ENCODE measurements at places on chromosomes 13 and 19.

GRCh38 chr19:32023564-32023832, 321.9 kb upstream of the ZNF507 start:
- DNase-seq: no peak

DNA sequence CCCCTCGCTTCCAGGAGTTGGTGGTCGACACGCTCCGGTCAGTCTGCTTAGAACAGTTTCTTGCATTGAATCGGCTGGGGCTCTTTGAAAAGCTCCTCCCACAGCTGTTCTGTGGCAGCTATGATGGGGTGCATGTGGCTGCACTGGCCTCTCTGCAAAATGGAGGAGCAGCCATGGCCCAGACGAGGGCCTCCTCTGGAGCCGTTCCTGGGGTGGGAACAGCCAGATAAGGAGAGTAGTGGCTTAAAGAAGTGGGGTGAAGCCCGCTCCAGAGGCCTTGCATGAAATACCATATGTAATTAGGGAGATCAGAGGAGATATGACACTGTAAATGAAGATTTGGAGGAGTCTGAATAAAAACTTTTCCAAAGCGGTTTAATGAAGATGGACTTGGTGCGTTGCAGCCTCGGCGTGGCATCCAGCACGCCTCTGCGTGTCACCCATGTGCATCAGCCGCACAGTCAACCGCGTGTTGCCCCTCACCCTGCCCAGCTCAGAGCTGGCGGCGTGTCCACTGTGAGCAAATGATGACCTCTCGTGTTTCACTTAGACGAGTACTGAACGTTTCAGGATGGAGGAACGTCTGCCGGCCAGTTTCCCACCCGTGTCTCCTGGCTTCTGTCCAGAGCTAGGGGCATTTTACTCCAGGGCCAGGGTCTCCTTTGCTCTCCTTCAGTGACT, 199.2 kb downstream of the TEX29 start:
- no peak for DNase-seq

DNA sequence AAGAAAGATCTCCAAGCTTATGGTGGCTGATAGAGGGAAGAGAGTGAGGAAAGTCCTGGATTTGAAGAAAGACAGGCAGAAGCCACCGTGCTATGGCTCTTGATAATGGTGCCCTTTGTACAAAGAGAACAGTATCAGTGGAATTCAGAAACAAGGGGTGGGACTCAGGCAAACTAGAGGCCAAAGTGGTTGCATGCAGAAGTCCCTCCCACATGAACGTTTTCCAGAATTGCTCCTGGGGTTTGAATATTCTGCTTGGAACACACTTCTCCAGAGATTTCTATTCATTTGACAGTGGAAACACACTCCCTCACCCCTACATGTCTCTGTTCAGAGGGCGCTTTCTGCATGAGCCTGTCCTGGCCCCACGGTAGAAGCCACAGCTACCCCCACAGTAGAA, 10.1 kb upstream of the MBNL2 start:
- DNase-seq: no peak

- no peak for DNase-seq
These were observed 1.6 kb upstream of the EGLN2 start for GRCh38 chr19:40797166-40797962.

DNA sequence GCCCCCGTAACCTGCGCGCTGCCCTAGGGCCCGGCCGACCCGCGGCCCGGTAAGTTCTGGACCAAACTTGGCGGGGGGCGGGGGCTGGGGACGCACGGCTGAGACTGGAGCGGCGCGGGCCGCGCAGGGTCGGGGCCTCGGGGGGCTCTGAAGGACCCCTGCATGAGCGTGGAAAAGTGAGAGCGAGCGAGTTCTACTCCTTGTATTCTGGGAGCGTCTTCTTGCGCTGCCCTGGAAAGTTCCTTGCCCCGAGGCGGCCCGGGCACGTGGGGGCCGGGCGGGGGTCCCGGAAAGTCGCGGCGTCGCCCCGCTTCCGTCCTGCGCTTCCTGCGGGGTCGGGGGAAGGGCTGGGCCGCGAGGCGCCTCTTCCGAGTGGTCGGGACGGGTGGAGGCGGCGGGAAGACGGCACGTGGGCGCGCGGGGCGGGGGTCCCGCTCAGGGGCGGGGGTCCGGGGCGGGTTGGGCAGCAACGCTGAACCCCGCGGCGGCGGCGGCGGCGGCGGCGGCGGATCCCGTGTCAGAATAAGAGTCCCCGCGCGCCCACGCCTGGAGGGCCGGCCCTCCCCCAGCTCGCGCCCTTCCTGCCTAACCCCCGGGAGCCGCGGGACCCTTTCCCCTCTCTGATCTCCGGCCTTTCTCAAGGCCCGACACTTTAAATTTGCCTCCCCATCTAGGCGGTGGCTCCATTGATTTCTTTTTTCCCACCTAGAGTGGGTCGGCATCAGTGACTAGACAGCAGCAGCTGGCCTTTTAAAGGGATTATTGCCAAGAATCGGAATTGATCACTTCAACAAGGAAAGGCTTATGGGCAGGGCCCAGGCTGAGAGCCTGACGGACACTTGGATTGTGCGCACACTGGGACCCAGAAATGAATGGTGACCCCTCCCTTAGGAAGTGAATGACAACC, 749 bp downstream of the GATAD2A start:
- DNase-seq: peak; percentile 60

DNA sequence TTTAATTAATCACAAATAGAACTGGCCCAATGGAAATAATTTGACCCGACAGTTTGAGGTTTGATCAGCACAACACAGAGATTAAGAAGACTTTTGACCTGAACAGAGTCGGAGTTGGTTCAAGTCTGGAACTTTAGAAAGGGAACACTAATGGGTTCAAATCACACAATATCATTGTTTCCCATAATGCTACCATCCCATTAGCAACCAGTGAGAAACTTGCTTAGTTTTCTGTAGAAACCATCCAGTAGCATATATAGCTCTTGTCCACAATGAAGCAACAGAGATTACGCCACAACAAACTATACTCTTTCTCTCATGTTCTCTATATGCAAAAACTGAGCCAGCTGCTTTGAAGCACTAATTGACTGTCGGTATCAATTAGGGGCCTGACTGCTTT, 376.9 kb upstream of the SPRY2 start:
- DNase-seq: no peak

DNA sequence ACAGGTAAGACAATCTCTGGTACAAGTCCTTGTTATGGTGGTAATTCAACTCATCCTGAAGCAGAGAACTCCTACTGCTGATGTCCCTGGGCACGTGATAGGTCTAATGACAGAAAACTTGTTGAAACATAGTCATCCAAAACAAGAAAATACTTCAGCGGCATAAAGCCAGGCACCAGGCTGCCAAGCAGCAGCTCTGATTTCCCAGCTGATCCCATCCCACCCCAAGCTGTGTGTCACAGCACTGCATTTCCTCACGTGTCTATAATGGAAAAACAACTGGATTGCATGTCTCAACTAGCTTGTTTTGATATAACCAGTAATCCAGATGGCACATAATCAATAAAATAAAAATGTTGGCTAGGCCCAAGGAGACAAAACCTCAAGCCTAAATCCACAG, 64.8 kb downstream of the MIPEP start:
- no peak for DNase-seq

- DNase-seq: peak; percentile 71
These were observed 21.2 kb upstream of the CEACAM6 start for GRCh38 chr19:41734156-41734555.

GRCh38 chr13:32022311-32022710, 9.3 kb upstream of the FRY start:
- DNase-seq: no peak

- DNase-seq: no peak
These were observed 11.6 kb downstream of the CTU1 start for GRCh38 chr19:51096473-51097165.

DNA sequence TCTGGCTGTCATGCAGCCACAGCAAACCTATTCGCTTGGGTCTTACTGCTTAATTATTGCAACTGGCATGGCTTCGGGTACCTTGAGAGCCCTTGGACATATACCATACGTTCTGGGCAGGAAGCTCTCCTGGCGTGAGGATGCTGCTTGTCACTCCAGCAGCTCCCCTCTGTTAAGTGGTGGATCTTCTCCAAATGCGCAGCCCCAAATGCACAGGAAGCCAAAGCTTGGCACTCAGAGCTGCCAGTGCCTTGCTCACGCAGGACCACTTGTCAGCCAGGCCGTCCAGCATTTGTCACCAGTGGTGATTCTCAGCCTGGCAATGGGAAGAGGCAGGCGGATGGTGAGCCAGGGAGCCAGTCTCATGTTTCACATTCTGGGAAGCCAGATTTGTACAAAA, 158.6 kb downstream of the KATNAL1 start:
- DNase-seq: no peak

DNA sequence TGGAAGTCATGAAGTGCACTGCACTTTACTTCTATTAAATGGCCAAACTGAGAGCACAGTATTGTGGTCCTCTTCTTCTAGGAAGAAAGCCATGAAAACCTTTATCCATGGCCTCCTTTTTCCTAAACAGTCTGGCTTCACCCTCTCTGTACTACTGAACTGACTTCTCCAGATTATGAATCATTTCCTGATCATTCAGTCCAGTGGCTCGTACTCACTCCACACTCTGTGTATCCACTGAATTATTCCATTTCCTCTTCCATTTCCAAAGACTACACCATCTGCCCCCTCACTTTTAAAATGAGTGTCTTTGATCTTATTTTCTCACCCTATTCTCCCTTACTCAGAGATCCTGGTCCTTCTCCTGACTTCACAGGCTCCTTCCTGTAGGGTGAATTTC, 29.7 kb upstream of the FREM2 start:
- DNase-seq: no peak

- no peak for DNase-seq
These were observed 2.7 kb upstream of the ZFP82 start for GRCh38 chr19:36420961-36421748.

GRCh38 chr19:10655457-10656312, 1.5 kb downstream of the ILF3 start:
- peak; percentile 63 for DNase-seq

- DNase-seq: no peak
These were observed 1775.1 kb upstream of the PCDH20 start for GRCh38 chr13:63190742-63191141.

DNA sequence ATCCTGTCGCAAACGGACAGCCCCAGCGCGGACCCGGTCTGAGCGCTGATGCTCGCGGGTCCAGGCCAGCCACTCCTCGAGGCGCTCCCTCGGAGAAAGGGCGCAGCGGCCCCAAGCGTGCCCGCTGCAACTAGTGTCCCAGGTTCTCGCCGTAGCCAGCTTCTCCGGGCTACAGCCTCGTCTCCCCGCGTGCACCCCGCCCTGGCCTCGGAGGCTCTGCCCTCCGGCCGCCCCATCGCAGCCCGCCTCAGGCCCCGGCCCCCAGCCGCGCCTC, 487 bp downstream of the FLT1 start:
- no peak for DNase-seq

GRCh38 chr19:8571006-8571411, 6.2 kb downstream of the MYO1F start:
- no peak for DNase-seq

- no peak for DNase-seq
These were observed 41.7 kb downstream of the PCDH17 start for GRCh38 chr13:57673197-57673596.

- DNase-seq: no peak
These were observed 95.5 kb downstream of the NHLRC3 start for GRCh38 chr13:39133781-39134180.

- no peak for DNase-seq
These were observed 1.7 kb upstream of the LYL1 start for GRCh38 chr19:13104360-13104847.

- no peak for DNase-seq
These were observed 135.9 kb downstream of the URI1 start for GRCh38 chr19:30077851-30078355.

- no peak for DNase-seq
These were observed 191.6 kb downstream of the EFNB2 start for GRCh38 chr13:106343836-106344235.

DNA sequence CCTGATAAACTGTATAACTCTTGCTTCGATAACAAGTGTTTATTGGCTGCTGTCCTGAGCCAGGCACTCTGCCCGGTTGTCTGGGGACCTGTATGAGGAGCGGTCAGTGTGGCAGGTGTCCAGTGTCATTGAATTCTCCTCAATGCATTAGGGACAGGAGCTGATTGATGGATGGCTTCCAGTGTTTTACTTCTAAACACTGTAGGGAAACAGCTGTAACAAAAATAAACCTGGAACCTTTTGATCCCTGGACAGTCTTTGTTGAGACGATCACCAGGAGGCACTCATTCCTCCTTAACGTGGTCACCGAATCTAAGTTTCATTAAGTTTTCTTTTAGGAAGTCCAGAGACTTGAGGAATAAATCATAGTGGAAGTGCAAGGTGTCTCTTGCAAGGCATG, 17.9 kb downstream of the UBAC2 start:
- peak; percentile 31 for DNase-seq

- DNase-seq: no peak
These were observed 27.5 kb downstream of the DPRX start for GRCh38 chr19:53659292-53659691.

DNA sequence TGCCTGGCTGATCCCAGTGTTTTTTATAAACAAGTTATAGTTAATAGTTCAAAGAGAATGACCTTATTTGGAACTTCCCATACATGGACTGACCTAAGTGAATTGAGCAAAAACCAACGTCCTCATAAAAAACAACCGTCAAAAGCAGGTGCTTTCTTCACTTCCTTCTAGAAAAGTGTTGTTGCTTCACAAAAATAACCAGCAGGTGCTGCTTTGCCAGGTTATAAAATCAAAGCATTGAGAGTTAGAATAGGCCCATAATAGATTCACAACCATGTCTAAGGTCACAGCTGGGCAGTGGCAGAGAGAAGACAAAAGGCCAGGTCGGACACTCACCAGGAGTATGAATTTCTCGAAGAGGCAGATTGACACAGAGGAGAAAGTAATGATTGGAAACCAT, 9.5 kb downstream of the RUBCNL start:
- no peak for DNase-seq

DNA sequence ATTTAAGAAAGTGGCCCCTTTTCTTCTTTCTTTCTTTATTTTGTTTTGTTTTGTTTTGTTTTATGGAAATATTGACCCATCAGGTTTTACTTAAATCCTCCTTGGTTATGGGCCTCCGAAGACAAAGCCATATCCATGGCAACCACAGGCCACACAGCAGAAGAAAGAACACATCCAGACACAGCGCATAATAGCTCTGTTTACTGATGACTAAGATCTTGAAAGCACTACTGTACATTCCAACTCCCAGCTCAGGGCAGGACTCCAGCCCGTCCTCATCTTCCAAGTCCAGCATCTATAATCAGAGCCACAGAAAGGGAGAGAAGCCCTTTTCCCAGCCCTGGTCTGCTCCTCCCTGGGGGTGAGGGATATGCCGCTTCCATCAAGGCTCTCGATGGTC, 84.3 kb downstream of the NUFIP1 start:
- peak; percentile 73 for DNase-seq

DNA sequence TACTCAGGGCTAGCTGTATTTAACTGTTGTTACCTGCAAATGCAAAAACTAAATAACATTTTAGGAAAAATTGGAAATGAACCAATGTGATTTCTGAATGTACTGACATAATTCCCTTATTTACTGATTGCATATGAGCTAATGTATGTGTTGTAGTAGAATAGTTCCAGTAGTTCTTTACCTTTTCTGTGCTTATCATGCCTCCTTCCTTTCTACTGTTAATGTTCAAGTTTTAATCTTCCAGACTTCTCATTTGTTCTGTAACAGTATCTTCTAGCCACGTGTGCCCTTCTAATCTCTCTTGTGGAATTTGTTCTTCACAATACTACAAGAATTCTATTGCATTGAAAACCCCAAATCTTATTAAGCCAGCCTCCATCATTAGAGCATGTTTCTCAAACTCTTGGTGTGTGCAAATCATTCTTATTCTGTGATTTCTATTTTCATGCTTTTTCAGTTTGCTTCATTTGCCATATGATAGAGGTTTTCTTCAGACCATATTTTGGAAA, 17.7 kb downstream of the LSM14A start:
- DNase-seq: no peak

- DNase-seq: no peak
These were observed 16.5 kb downstream of the POU2F2 start for GRCh38 chr19:42115705-42116104.

Data from NCI-H146 (cell line).